Epithelial cell of esophagus (primary cell): ENCODE measurements at places on chromosomes 16 and 17.

- DNase-seq: no peak
Measured at GRCh38 chr17:12352127-12352526, 313.6 kb upstream of the MYOCD start.

DNA sequence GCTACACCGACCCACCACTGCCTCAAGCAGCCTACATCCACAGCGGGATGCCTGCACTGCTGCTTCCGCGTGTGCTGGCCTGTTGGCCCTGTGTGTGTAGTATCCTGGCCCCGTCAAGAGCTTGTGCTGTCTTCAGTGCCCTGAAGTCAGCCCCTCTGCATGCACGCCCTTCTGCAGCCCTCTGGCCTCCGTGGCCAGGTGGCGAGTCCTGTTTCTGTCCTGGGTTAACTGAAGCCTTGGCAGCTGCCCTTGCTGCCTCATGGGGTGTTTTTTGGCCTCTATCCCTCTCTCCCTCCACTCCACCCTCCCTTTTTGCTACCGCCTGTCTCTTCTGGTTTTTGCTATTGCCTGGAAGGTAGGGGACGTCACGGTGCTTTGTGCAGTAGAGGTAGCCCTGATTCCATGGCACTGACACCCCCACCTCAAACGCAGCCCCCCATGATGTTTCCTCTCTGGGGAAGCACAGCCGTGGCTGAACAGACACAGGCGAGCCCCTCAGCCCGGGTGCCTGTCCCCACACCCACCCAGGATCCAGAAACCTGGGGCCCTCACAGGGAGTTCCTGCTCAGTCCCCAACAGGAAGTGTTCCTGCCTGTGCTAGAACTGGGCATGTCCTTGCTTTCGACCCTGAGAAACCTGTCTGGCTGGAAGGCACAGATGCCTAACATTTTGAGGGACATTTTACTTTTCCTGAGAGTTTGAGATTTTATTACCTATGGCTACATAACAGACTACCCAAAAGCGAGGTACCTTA lies 18.8 kb upstream of the AMZ2 start:
- peak; percentile 23 for DNase-seq

GRCh38 chr17:9343516-9343915 lies 232.1 kb downstream of the STX8 start:
- no peak for DNase-seq

GRCh38 chr17:79608624-79608959 lies 2.3 kb downstream of the RBFOX3 start:
- no peak for DNase-seq

DNA sequence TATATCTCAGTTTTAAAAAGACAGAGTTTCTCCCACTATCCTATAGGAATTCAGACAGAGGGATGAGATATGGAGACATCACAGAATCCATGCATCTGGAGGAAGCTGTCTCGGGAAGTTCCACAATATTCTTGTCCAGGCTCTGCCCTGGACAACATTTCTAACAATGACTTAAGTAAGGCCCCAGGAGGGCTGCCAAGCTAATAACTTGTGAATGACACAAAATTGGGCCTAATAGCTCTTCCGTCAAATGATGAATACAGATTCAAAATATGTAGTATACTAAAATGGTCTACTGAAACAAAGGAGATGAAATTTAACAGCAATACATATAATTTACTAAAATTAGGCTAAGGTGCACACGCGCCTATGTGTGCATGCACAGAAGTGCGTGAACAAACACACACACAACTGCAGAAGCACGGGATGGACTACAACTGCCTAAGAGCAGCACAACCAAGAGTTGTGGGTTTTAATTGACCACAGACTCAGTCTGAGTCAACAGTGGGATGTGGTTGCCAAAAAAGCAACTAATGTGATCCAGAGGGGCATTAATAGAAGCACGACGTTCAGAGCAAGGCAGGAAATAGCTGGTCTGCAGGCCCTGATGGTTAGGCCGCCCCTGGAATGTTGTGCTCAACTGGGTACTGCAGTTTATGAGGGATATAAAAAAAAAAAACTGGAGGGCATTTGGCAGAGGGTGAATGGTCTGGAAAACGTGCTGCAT lies 26.3 kb upstream of the HS3ST2 start:
- DNase-seq: peak; percentile 28

- DNase-seq: no peak
Measured at GRCh38 chr16:54402270-54402669, 115.7 kb upstream of the IRX3 start.

GRCh38 chr17:45310380-45311324 lies 6.2 kb downstream of the MAP3K14 start:
- no peak for DNase-seq

DNA sequence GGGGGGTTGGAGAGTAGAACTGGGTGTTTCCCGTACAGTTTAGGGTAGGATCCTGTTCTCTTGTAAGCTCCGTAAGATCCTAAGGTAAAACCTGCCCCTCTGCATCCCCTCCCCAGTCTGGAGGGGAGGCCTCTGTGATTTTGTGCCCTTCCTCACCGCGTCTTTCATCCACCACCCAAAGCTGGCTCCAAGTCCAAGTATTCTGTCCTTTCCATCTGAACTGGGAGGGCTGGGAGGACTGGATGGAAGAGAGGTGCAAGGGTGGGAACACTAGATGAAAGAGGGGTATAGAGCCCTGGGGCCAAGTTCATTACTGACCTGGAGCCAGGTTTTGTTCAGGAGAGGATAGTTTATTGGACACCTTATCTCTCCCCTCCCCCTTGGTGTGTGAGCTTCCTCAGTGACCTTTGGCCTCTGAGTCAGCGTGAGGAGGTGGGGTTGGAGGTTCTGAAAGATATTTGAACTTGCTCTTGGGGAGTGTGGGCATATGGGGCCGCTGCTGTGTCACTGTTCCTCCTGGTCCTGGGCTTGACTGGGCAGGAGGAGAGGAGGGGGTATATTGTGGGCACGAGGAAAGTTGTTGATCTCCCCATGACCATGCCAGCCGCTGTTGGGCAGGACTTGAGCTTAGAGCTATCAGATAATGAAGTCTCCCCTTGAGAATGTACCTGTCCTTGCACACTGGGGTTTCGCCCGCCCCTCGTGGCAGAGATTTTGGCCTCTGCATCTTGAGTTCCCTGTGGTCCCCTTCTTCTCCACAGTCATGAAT lies 1.6 kb downstream of the LASP1 start:
- peak; percentile 81 for DNase-seq

GRCh38 chr16:19578378-19578971 lies 23.0 kb downstream of the VPS35L start:
- DNase-seq: no peak

GRCh38 chr16:85134076-85134788 lies 22.0 kb upstream of the CIBAR2 start:
- no peak for DNase-seq

GRCh38 chr16:11621920-11622651 lies 35.4 kb upstream of the LITAF start:
- DNase-seq: no peak
